ENCODE measurements at places on chromosomes 11 and 22.

- DNase-seq: no peak
Measured at GRCh38 chr11:65429724-65430405, 7.3 kb downstream of the NEAT1 start.

DNA sequence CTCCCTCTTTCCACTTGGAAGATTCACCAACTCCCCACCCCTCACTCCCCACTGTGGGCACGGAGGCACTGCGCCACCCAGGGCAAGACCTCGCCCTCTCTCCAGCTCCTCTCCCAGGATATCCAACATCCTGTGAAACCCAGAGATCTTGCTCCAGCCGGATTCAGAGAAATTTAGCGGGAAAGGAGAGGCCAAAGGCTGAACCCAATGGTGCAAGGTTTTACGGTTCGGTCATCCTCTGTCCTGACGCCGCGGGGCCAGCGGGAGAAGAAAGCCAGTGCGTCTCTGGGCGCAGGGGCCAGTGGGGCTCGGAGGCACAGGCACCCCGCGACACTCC, 397 bp upstream of the CD44 start:
- no peak for DNase-seq

DNA sequence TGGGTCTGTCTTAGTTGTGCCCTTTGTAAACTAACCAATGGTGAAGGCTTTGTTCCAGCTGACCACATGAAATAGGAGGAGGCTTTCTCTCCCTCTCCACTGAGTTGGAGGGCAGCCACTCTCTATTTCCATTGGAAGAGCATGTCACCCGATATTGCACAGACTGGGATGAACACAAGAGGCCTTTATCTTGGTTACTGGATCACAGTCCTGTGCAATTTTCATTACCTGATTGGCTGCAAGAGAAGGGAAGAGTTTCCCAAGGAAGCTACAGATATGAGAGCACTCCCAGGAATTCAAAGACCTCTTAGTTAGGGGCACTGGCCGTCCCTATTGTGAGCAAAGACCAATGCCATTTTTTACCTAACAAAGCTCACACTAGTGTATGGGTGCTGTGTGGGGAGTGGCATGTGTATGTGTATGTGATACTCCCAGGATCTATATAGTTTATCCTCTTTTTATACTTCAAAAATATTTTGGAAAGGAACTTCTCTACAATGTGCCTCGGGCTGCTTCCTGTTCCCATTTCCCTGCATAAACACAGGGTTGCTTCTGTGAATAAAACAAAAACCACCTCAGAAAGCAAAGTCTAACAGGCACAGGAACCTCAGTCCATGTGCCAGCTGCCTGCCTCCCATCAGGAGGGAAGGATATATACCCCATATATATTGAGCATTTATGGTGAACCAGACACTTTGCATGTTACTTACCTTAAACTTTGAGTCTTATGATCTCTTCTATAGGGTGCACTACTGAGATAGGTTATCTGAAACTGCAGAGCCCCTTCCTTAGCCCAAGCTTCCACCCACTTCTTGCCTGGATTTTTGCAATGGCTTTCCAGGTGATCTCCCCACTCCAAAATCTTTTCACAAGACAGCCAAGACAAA, 126.5 kb downstream of the RASSF10 start:
- no peak for DNase-seq

DNA sequence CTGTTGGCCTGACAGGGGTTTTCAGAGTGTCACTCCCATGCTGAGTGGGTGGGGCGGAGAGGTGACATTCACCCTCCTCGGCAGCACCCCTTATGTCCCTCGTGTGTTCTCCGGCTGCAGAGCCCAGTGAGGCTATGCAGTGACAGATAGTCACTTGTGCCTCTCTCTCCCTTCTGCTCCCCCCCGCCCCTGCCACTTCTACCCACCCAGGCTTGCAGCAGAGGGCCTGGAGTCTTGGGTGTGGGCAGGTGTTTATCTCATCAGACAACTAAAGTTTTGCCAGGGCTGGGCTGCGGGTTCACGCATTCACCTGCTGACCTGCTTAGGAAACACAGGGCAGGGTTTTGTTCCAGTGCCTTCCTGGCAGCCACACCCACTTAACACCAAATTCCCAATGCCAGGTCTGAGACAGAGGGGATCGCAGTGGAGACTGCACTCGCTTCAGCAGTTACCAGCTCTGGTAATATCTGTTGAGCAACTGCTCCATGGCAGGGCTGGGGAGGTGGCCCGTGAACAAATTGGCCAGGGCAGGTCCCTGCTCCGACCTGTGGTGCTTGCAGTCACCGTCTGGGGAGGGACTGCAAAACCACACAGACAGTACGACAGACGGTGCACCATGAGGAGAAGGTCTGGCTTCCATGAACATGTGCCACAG, 50.5 kb upstream of the ADA2 start:
- no peak for DNase-seq

- no peak for DNase-seq
Measured at GRCh38 chr22:47406180-47406834, 643.9 kb downstream of the TBC1D22A start.

DNA sequence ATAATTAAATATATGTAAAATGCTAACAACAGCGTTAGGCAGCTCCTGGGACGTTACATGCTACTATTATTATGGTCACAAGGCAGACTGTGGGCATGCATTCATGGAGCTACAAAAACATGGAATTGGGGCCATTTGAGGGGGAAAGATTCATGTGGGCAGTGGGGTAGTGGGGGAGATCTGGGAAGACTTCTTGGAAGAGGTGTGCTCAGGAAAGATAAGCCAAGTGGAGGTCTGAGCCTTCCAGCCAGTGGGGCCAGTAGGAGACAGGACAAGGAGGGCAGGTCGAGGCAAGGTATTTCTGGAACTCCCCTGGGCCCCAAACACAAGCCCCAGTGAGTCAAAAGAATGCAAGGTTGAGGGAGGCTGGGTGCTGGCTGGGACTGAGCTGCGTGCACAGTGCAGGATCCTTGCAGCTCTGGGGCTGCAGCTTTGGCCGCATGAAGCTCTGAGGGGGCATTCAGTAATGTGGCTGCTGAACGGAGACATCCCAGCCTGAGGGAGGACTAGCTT, 35.4 kb downstream of the CYTH4 start:
- no peak for DNase-seq

GRCh38 chr11:27596388-27596787, 89.8 kb upstream of the LIN7C start:
- DNase-seq: no peak

All from stimulated activated CD4-positive, alpha-beta T cell treated with anti-CD3 and anti-CD28 coated beads, Interleukin-1b, Interleukin-23, amount 100 ng/mL, for 1 hour (primary cell).